ENCODE measurements at places on chromosomes 7 and 10. TPM values are rescaled to one million over a fixed set of nuclear protein-coding genes. Genes with fewer than 3 reads are reported as not detected.

TMEM139 gene
- 14.8 TPM for total RNA-seq

GIMAP1 gene
- total RNA-seq = 5.8 TPM

STMP1 gene
- total RNA-seq = 27.4 TPM

CAMK1D gene
- total RNA-seq = 5.2 TPM

ANXA8L1 gene
- total RNA-seq = 0.68 TPM

NPSR1 gene
- total RNA-seq = not detected

CCDC172 gene
- total RNA-seq = not detected

Data from Right ventricle myocardium inferior (tissue), 1 donor.